ENCODE measurements at places on chromosomes 2 and 18.

DNA sequence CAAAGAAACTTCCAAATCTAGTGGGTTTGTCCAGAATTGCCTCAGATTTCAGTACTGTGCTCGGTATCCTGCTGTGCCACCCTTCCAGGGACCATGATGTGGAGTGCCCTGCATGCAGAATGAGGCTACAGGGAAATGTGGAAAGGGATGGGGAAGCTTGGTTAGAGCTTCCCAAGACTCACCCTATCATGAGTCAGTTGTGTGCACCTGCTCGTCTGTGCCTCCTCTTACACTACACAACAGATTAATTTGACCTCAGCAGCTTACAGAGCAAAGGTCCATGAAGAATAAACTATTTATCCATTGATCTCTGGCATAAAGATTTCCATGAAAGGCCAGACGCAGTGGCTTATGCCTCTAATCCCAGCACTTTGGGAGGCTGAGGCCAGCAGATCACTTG is 21.3 kb upstream of the NCK2 start:
- DNase-seq: no peak

DNA sequence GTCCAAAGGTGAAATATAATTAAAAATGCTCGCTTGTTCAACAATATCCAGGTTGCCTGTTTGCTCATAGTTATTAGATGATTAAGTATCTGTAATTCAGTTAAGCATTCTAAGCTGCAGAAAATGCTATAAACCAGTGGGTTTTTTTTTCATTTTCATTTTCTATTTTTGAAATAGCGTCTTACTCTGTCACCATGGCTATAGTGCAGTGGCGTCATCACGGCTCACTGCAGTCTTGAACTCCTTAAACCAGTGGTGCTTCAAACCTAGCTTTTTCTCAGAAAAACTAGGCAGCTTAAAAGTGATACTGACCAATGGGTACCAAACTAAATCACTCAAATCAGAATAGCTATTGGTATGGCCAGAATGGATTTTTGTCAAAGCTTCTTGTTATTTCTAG is 925.2 kb downstream of the TSN start:
- no peak for DNase-seq

GRCh38 chr2:34656632-34657031 is 1057.5 kb upstream of the FAM98A start:
- no peak for DNase-seq

DNA sequence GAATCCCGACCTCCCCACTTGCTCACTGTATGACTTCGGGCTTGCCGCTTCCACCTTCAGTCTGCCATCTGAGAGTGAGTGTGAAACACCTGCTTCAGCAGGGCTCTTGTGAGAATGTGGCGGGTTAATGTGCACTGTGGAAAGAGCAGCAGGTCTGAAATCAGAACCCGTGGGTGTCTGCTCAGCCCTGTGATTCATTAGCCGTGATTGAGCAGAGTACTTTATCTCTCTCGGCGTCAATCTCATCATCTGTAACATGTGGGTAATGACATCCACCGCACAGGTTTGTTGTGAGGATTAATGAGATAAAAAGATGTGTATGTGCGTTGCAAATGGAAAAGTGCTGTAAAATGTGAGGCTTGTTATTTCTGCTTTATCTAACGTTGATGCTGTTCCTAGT is 128.6 kb downstream of the LRATD1 start:
- DNase-seq: no peak

DNA sequence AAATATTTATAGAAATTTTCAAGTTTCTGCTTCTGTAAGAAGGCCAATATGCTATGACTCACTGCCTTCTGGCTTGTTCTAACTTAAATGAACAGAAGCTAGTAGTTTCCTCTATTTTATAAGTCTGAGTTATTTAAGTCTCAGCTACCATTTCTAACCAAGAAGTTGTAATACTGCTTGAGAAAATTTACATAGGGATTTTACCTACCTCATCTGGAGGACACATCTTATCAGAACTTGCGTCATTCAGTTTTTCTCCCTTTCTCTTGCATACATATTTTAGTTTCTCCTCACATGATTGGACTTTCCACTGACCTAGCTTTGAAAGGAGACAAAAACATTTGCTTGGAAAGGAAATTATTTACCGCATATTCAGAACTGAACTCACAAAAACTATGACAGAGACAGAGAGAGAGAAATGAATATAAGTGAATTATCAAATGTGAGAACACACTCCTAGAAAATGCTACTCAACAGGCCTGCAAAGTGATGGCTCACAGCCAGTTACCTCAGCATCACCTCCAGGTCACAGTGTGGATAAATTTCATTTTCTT is 81.1 kb upstream of the CD302 start:
- no peak for DNase-seq

GRCh38 chr18:58005885-58006523 is 38.0 kb upstream of the NEDD4L start:
- peak; percentile 2 for DNase-seq

GRCh38 chr2:148495586-148495985 is 149.0 kb upstream of the EPC2 start:
- DNase-seq: no peak

GRCh38 chr2:62506421-62506750 is 391 bp upstream of the TMEM17 start:
- no peak for DNase-seq

GRCh38 chr2:165456027-165456426 is 13.5 kb upstream of the CSRNP3 start:
- DNase-seq: no peak

GRCh38 chr18:2894131-2894840 is 47.5 kb downstream of the EMILIN2 start:
- DNase-seq: no peak

DNA sequence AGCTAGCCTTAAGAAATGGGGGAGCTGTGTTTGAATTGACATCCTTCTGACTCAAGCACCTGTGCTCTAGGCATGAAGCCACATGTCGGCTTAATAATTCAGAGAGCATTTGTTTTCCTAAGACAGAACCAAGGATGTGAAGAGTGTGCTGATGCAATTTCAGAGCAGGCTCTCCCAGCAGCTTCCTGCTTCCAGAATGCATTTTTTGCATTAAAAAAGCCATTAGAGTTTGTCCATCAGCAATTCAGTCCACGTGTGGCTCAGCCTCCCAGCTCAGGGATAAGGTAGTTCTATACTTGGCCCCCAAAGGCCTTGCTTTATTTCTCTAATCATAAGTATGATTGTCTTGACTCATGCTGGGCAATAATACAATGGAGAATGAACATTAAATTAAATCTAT is 37.7 kb downstream of the DOCK10 start:
- DNase-seq: no peak

DNA sequence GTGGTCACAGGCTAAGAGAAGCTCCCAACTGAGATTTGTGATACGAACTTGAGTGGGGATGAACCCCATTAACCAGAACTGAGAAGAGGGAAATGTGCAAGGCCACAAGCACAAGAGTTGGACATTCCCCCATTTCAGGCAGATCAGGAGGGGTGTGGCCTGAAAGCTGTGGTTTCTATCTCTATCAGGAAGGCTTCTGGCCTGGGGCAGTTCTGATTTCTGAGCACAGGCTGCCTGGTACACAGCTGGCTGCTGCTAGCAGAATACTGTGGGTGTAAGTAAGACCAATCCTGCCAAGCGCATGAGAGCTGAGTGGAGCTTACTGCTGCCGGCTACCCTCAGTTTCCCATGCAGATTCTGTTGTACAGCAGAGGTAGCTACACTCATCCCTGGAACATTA is 484.6 kb downstream of the SATB2 start:
- no peak for DNase-seq

DNA sequence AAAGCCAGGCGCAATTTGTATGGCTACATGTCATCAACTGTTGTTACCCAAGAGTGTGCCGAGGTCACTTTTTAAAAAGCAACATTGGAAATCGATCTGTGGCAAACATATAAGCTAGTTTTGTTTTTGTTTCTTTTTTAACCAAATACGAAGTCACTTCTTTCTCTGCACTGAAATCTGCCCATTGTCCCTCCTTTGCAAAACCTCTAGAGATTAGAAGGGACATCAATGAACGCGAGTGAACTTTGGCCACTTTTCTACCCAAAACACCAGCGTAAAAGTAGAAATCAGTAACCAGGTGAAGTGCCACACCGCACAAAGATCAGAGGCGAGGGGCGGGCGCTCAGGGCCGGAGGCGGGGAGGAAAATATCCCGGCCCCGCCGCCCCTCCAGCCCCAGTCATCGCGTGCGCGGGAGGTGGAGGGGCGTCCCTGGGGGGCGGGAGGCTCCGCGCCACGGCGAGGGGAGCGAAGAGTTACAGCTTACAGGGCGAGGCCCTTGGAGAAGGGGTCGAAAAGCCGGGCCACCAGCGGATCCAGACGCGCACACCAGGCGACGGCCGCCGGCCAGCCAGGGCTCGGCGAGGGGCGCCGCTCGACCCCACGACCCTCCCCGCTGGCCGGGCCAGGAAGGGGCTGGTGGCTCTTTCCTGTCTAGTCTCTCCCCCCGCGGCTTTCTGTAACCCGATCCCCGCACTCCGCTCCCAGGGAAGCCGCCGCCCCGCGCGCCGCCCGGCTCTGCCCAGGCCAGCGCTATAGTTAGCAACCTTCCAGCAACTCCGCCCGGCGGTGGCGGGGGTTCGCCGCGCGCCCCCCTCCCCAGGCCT is 993 bp downstream of the RBMS1 start:
- peak; percentile 30 for DNase-seq

GRCh38 chr2:3672861-3673678 is 15.1 kb downstream of the ALLC start:
- no peak for DNase-seq

DNA sequence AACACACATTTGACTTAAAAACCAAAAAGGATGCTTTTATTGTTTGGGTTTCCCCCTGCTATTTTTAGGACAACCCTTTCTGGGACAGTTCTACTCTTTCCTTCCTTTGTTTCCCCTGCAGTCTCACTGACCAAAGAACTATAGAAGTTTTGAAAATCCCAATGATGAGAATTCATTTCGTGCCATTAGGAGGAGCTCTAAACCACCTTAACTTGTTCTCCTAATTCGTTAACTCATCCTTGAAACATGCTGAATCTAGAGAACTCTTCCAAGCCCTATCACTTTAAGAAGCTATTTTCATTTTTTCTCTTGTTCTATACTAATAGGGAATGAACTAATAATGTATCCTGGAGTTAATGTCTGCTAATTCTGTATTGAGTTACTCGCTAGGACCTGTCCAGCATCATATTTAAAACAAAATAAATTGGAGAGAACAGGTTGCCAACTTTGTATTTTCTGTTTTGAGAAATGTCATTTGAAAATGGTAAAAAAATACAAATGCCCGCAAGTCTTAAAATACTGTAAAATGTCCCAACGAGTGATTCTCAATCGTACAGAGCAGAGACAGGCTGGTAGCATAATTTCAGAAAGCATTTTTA is 62.9 kb downstream of the AFTPH start:
- DNase-seq: no peak

GRCh38 chr2:45006041-45006941 is 3.0 kb downstream of the SIX2 start:
- no peak for DNase-seq

GRCh38 chr2:5102823-5103222 is 589.4 kb upstream of the SOX11 start:
- DNase-seq: no peak

DNA sequence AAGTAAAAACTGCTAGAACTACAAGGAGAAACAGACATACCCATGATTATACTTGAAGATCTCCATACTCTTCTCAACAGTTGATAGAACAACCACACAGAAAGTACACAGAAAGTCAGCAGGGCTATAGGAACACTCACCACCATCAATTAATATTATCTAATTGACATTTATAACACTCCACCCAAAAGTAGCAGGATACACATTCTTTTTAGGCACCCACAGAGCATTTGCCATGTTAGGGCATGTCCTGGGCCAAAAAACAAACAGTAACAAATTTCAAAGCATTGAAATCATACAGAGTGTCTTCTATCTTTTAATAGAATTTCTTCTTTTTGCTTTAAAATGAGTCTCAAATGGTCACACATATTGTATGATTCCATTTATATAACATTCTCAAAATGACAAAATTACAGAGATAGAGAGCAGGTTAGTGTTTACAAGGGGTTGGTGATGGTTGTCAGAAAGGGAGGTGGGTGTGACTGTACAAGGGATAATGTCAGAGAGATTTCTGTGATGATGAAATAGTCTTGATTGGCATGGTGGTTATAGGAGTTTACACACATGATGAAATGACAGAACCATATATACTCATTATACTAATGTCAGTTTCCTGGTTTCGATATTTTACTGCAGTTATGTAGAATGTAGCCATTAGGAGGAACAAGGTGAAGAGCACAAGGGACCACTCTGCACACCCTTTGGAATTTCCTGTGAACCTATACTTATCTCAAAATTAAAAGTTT is 82.8 kb downstream of the NCK2 start:
- no peak for DNase-seq

DNA sequence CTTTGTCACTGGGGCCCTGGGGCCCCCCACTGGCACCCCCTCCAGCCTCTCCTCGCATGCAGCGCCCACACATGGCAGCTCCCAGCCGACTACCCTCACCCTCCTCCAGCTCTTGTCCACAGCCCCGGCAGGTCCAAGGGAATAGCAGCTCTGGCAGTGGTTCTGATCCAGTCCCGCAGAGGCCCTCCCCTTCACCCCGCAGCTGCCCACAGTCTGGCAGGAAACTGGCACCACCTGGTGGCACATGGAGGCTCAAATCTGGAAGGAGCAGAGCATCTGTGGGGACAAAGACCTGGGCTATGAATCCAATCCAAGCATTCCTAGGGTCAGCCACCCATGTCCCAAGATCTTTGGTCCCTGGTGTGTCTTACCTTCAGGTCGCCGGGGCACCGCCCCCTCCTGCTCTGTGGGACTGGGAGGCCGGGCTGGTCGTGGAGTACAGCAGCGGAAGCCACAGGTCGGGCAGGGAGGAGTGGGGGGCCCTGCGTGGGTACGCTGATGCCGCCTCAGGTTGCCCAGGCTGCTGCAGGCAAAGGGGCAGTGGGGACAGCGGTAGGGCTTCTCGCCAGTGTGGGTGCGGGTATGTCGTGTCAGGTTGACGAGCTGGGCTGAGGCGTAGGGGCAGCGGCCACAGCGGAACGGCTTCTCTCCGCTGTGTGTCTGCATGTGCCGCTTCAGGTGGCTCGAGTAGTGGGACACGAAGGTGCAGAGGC is 2.3 kb downstream of the ZNF513 start:
- DNase-seq: no peak

GRCh38 chr2:25276569-25277465 is 64.9 kb downstream of the DNMT3A start:
- peak; percentile 67 for DNase-seq
